ENCODE measurements at places on chromosomes 3 and 15. TPM values are rescaled to one million over a fixed set of nuclear protein-coding genes. Genes with fewer than 3 reads are reported as not detected.

GRCh38 chr15:77393471-77393840 lies 26.4 kb downstream of the PEAK1 start:
- no peak for DNase-seq

GRCh38 chr15:34582461-34583371 lies 735 bp downstream of the GOLGA8B start:
- no peak for DNase-seq

- peak; percentile 48 for DNase-seq
Observed at GRCh38 chr3:69385723-69386555, at the start of gene FRMD4B. TSS of gene FRMD4B (minus strand) at chr3:69386088. CDS start at chr3:69385989, 99 bp downstream.

- no peak for DNase-seq
Observed at GRCh38 chr3:15578289-15578867, 23.0 kb downstream of the HACL1 start.

DNA sequence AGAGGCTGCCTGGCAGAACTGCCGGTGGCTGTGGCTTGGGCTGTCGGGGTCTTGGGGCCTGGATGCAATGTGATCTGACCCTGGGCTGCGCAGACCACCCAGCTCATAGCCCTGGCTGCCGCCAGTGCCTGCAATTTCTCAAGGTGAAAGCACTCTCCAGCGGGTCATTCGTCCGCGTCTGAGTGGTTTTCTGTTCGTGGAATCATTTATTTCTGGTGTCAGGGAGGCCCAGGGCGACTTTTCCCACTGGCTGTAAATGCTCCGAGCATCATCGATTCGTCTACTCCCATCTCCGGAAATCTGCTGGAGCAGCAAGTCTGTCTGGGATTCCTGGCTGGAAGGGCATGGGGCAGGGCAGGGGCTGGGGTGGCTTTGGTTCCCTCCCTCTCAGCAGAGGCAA lies 40.6 kb upstream of the ADPGK start:
- no peak for DNase-seq

DNA sequence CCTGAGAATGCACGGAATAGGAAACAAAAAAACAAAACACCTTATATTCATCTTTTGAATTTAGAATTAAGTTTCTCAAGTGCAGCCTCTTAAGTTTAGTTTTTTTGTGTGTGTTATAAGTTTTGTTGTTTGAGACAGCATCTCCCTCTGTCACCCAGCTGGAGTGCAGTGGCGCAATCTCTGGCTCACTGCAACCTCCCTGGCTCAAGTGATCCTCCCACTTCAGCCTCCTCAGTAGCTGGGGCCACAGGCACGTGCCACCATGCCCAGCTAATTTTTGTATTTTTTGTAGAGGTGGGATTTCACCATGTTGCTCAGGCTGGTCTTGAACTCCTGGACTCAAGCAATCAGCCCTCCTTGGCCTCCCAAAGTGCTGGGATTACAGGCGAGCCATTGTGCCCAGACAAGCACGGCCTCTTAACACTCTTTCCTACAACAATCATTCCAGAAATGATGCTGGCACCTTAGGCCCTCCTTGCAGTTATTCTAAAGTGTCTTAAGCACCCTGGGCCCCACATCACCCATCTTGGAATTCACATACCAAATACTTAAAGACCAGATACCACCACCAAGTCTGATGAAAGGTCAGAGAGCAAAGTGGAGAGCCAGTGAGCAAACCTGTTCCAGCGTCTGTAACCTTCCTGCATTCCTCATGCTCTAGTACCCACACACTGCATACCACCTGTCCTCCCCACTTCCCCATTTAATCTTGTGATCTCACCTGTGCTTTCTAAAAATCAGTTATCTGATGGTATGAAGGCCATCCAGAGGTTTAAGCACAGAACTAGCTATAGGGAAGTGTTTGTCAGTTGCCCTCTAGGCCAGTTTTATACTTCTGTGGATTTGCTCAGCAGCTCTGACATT lies 6.9 kb upstream of the SPG11 start:
- no peak for DNase-seq

OXTR gene
- total RNA-seq = 0.49 TPM

UNC45A gene
- 77.0 TPM for total RNA-seq

CCDC39 gene
- total RNA-seq = not detected

ALDH1L1 gene
- 129 TPM for total RNA-seq
